Esophagus squamous epithelium (tissue), 5 donors: ENCODE measurements at places on chromosomes 13 and 19.

- DNase-seq: no peak
Measured at GRCh38 chr13:28754698-28755545, 36.2 kb upstream of the SLC46A3 start.

DNA sequence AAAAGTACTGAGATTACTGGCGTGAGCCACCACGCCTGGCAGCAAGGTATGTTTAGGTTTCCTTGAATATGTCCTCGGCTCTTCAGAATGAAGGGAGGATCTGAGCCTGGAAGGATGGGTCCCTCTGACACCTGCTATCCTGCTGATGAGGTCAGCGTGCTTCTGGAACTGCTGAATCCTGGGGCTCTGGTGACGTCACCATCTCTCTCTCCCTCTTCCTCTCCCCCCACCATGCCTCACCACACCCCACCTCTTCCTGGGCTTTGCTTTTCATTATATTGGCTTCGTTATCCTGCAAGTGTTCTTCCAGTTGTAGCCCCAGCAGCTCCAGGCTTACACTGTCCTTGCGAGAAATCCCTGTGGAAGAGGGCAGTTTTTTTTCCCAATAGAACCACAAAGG, 49.8 kb downstream of the CCNE1 start:
- no peak for DNase-seq

- DNase-seq: no peak
Measured at GRCh38 chr13:21364357-21364756, 94.7 kb downstream of the ZDHHC20 start.

- no peak for DNase-seq
Measured at GRCh38 chr19:30371161-30371836, 885 bp upstream of the ZNF536 start.

- DNase-seq: no peak
Measured at GRCh38 chr19:33432015-33432414, 58.5 kb downstream of the CEBPG start.

DNA sequence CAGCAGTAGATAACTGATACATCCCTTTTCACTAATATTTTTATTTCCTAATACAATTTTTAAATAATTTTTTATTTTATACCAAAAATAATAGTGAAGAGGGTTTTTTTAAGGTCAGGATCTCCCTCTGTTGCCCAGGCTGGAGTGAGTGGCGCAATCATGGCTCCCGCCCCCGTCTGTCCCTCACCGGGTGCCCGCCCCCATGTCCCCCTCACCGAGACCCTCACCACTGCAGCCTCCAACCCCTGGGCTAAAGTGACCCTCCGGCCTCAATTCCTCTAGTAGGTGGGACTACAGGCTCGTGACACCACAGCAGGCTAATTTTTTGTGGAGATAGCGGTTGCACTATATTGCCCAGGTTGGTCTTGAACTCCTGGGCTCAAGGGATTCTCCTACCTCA, 17.8 kb upstream of the ZNF846 start:
- DNase-seq: no peak

DNA sequence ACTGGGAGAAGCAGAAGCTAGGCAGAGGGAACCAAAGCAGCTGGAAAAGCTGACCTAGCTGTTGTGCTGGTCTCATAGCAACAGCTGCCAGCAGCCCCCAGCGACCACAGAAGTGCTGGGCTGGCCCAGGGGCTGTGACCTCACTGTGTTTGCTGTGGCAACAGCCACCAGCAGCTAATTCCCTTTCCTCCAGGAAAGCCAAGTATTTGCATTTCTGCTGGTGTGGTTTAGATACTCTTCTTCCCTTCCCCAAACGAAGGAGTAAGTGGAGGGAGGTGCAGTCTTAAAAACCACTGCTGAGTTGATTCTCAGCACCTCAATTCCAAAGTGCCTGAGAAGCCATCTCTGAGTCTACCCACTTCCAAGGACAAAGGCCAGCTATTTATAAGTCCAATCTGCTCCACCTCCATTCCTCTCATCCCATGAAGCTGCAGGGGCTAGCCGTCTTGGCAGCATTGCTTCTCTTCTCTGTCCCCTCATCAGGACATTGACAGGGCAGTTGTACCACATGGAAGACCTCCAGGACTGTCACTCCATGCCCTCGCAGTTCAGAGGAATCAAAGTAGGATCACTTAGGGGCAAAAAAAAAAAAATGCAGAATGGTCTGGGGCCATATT, 11.5 kb upstream of the CCDC97 start:
- DNase-seq: no peak

- no peak for DNase-seq
Measured at GRCh38 chr19:19554074-19555023, 16.3 kb downstream of the CILP2 start.

GRCh38 chr13:32790731-32791130, 204.5 kb downstream of the PDS5B start:
- no peak for DNase-seq

DNA sequence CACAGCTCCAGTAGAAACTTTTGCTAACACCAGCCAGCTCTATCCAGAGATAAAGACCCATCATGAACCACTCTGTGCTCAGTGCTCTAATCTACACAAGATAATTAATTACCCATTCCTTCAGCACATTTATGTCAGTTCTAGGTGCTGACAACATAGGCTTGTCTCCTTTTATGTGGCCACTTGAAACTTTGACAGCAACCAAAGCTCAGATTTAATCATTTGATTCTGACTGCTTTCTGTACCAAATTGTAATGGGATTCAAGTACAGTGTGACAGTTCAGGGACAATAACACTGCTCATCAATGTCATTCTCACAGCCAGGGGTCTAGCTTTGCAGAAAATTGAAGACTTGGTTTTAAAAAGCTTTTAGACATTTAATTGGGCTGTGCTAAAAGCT, 266.6 kb downstream of the KCTD12 start:
- no peak for DNase-seq

DNA sequence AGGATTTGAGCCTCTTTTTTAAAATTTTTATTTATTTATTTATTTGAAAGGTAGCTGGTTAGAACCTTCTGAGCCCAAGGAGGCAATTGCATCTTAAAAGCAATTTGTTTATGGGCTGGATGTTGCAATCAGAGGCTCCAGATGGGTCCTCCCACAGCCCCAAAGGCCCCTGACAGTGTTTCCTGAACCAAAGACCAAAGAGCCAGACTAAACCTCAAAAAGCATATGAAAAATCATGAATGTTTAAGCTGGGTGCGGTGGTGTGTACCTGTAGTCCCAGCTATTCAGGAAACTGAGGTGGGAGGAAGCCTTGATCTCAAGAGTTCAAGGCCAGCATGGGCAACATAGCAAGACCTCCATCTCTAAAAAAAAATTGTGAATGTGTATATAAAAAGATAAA, 67.8 kb upstream of the RGCC start:
- no peak for DNase-seq

- DNase-seq: no peak
Measured at GRCh38 chr13:82878536-82878935, 1003.7 kb downstream of the SLITRK1 start.

DNA sequence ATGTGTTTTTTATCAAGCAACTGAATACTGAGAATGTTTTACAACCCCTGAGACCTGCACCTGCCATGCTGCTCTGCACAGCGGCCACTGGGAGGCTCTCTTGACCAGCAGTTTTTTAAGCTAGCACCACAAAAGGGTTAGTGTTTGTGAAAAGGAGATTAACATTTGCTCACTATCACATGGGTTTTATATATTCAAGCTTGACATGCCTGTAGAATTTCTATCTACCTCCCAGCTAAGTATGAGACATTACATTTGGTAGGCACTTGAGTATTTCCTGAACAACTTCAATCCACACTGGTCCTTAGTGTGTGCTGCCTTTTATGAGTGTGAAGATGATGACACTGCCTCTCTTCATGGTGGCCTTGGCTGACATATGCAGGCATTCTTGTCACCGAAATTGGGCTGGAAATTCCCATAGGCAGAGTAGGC, 1238.9 kb downstream of the UQCRFS1 start:
- DNase-seq: no peak

DNA sequence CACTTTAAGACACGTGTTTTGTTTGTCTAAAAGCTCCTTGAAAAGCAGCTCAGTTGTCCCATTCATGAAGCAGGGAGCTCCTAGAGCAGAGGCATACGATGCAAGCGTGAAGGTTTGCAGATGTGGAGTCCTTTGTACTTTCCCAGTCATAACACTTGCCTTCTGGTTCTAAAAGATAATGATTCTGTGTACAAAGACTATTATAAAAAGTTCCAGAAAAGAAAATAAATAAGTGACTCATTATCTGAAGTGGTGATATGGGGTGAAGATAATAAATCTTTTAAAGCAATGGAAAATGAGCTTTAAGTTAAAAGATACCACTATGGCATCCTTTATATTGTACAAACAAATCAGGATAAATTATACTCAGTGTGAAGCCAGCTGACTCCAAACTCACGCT, 569.9 kb downstream of the MYO16 start:
- no peak for DNase-seq

DNA sequence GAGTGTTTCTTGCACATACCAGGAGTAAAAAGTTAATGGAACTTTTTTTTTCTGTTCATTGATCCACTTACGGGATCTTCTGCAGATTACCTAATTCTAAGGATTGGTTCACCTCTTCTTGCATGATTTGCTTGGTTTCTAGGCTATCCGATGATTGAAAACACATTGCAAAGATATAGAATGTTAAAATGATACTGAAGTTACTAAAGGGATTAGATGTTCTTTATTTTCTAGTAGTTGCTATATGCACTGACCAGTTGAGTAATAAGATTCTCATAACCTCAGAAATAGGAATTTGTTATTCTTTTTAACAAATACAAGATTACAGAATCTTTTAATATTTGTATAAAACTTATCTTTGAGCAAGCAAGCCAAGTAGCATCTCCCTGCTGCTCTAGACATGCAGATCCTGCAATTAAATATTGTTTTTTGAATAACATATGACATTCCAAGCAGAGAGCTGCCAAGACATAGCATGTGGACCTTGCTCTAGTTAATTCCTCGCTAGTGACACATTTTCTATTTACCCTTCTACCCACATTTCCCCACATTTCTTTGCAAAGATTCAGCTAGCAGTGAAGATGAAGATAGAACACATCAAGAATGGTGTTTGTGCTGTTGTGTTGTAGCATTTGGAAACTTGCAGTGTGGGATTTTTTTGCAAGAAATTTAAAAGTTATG, 51.7 kb upstream of the RNF113B start:
- DNase-seq: no peak

- DNase-seq: no peak
Measured at GRCh38 chr13:76387566-76387965, 498.6 kb downstream of the KCTD12 start.

GRCh38 chr13:108551674-108552073, 77.7 kb upstream of the MYO16 start:
- DNase-seq: no peak

DNA sequence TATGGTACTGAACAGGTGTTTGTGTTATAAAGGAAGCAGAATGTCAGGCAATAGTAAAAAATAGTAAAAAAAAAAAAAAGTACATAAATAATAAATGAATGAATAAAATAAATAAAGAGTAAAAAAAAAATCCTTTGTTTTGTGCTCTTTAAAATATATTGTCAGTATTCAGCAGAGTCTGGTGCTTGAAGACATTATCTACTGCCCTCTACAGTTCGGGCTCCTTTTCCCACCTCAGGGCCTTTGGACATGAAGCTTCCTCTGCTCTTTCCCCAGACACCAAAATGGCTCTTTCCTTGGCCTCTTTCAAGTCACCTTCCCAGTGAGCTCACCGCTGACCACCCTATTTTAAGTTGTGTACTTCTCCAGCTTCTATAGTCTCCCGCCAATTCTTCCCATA, 137.5 kb downstream of the TNFRSF19 start:
- DNase-seq: no peak

- no peak for DNase-seq
Measured at GRCh38 chr19:38194061-38194701, 29.8 kb downstream of the DPF1 start.

DNA sequence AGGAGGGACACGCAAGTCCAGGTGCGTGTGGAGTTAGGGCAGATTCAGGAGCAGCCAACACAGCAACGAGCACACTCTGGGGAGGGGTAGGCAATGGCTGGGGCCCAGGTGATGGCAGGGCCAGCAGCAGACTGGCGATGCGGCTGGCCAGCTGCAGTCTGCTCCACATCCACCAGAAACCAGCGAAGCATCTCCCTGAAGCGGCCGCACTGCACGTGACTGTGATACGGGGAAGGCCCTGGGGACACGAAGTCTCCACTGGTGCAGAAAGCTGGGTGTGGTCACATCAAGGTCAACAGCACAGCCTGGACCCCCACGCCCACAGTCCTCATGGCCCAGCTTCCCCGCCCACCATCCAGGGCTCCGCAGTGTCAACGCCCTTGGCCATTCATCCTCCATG, 21.3 kb upstream of the EPHX3 start:
- no peak for DNase-seq

DNA sequence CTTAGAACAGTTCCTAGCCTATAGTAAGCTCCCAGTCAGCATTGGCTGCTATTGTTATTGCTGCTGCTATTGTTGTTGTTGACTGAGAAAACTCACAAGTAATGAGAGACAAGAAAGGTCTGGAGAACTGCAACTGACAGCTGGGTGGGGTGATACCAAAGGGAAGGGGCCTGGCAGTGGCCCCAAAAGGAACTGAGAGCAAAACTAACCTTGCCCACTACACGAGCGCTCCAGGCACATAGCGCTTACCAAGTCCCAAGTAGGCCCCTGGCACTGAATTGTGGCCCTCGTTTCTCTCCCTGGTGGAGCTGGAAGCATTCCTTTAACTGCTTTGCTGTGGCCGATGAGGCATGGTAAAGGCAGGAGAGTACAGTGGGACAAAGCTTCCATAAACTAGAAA, 59.7 kb downstream of the KCTD12 start:
- DNase-seq: no peak

- no peak for DNase-seq
Measured at GRCh38 chr13:87999240-87999700, 328.1 kb downstream of the SLITRK5 start.

DNA sequence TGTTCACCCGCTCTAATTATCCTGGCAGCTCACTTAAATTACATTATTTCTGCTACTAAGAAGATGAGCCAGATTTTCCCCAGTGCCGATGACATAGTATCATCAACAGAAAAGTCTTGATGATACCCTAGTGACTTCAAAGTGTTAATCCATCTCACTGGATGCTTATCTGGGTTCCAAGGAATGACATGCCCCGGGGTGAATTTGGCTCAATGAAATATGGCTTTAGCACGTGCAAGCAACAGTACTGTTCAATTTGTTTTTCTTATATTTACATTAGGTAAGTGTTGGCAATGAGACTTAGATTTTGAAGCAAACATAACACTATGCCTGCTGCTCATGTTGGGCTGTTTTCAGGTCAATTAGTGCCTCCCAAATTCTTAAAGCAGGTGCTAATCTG, 548.2 kb upstream of the SLITRK1 start:
- DNase-seq: no peak

DNA sequence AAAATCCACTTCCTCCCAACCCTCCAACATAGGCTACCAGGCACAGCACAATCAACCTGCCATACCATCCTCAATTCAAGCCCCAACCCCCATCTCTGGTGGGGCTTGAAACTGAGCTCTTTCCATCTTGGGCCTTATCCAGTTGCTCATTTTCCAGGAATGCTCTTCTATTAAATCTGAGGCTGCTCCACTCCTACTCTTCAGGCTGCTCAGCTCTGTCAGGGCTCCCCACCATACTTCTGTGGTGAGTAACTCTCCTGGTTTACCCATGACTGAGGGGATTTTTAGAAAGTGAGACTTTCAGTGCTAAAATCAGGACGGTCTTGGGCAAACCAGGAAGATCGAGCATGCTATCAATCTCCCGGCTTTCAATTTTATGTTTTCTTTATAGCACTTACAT, 512.8 kb downstream of the LMO7 start:
- no peak for DNase-seq

- DNase-seq: no peak
Measured at GRCh38 chr13:22263185-22263584, 592.3 kb downstream of the FGF9 start.
